ENCODE measurements at places on chromosomes 6 and 20.

DNA sequence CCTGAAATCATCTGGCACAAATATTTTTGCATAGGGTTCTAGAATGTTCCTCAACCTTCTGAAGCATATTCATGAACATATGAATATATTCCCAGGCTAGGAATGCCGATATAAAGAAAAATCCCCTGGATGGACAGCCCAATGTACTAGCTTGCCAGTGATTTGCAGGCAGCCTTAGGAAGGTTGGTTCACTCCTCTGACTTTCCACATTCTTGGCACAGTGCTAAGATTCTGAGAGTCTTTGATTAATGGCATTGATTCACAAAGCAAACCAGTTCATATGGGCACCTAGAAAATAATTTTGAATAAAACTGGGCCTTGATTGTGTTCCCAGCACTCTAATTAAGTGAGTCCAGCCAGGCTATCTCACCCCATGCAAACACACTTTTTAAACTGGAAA is 56.9 kb upstream of the ENPP4 start:
- DNase-seq: no peak

DNA sequence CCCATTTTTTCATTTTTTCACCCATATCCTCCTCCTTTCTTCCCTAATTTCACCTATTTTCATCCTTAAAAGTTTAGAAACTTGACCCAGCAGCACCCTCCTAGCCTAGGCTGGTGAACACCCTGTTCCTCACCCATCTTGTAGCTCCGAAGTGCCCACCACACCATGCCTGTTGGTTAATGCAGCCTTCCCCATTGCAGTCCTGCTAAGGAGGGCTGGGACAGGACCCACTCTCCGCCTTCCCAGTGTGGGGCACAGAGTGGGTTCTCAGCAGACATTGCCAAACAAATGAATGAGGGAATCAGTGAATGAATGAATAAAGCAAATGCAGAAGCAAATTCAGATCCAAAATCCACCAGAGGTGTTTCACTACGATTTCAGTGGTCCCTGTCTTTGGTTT is 45.7 kb downstream of the CTCFL start:
- no peak for DNase-seq

DNA sequence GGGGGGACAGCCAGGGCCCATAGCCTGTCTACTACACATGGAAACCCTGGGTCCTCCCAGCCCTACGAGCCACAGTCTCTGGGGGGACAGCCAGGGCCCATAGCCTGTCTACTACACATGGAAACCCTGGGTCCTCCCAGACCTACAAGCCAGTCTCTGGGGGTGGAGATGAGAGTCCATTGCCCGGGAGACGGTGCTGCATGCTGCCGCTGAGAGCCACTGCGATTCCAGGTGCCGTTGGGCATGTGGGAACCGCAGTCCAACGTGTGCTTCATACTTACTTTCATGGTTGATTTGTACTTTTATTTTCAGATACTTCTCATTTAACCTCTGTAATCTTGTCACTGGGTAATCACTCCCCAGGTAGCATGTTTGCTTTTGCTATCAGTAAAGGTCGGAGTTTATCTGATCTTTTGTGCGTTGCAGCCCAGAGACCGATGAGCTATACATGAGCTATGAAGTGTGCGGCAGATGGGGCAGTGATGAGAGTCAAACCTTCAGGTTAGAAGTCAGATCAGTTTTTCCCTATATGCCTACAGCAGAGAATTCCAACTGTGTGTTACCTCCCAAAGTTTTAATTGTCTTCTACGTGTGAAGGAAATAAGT is 58.2 kb downstream of the SMOC2 start:
- no peak for DNase-seq

DNA sequence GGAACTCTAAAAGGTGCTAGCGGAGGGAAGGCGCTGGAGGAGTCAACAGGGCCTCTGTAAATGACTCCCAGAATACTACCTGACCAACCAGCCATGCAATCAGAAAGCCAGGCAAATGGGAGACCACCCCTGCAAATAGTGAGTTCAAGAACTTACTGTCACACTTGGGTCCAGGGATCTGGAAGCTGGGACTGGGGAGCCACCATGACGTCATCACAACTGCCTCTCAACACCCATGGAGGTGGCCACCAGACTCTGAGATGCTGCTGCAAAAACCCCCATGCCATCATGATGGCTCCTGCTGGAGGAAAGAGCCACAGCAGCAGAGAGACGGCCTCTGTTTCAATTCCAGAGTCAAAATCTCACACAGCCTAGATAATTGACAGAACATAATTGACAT is 8.5 kb upstream of the PDYN start:
- no peak for DNase-seq

GRCh38 chr6:121847806-121848522 is 412.5 kb downstream of the GJA1 start:
- DNase-seq: no peak

DNA sequence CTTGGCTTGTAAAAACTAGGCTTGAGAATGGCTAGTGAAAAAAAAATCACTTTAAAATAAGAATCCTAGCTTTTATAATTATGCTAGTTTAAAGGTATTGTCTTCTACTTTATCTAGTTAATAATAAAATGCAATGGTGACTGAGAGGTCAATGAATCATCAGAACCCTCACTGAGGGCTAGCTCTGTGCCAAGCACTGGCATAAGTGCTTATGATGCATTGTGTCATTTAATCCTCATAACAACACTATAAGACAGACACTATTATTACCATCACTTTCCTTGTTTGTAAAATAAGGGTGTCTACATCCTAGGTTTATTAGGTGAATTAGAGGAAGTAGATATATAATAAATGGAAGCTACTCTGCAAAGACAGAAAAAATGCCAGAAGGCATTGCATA is 144.3 kb downstream of the F13A1 start:
- DNase-seq: no peak

DNA sequence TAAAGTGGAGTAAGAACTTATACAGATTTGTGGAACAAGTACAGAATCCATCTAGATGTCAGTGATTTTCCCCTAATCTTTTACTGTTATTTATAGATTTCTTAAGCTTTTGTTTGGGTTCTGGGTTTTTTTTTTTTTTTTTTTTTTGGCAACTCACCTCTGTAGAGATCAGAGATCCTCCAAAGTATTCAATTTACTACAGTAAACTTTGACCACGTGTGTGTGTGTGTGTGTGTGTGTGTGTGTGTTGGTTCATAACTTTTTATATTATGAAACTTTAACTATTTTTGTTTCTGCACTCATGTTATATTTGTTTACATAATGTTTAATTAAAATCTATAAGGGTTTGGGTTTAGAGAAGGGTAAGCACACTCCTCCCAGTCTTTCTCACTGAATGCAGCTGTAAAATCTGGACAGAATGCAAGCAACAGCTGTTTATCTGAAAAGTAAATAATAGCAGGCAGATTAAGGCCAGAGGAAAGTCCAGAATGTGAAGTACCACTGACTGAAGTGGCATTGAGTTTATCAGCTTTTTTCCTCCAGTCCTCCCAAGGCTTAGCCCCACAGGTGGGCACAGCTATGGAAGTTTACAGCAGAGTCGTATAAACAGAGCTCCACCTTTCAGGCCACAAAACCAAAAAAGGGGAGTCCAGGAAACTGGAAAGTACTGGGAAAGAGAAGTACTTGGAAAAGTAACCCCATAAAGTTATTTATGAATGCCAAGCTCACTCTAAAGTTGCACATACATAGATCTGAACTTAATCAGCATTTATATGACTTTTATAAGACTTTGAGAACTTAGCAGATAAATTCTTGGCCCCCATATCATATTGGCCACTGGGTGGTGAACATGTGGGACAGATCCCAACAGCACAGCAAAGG is 43.0 kb upstream of the CD2AP start:
- DNase-seq: no peak

DNA sequence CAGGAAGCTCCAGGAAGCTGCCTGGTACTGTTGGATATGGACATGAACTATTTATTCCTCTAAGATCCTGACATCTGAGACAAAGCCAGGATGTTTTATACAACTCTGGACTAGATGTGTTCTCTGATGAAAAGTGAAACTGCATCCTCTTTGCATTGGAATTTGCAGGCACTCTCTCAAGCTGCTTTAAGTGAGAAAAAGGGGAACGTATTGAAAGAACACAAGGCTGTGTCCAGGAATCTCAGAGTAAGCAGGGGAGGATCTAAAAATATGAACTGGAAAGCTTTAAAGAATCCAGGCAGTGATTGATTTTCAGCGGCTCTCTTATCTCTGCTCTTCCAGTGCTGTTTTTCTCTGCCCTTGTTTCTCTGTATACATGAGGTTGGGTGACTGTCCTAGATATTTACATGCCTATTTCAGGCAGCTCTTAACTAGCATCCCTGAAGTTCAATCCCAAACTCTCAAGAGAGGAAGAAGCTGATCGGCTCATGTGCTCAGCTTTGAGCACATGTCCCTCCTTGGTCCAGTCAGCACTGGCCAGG is 193.8 kb downstream of the PLCB4 start:
- no peak for DNase-seq

DNA sequence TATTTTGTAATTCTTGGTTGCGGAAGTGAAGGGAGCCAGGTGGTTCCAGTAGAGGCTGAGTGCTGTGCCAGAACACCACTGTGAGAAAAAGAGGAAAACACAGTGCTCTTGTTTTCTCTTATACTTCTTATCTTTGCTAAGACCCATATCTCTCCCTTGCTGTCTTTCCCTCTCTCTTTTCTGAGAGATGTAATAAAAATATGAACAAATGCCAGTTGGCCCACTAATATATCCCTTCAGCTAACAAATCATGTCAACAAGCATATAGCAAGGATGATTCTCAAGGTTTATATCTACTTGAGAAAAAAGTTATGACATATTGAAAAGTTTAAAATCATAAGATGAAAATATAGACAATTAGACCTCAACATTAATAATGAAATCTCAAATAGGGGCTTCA is 758.3 kb downstream of the HDGFL1 start:
- no peak for DNase-seq

DNA sequence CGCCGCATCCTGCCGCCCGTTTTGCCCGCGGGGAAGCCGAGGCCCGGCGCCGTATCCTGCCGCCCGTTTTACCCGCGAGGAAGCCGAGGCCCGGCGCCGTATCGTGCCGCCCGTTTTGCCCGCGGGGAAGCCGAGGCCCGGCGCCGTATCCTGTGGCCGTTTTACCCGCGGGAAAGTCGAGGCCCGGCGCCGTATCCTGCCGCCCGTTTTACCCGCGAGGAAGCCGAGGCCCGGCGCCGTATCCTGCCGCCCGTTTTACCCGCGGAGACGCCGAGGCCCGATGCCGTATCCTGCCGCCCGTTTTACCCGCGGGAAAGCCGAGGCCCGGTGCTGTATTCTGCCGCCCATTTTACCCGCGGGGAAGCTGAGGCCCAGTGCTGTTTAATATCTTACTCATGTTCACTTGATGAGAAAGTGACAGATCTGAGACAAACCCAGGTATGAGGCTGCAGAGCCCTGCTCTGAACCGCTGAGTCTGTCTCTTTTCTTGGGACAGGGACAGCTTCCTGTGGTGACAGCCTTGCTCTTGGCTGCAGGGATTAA is 129.4 kb downstream of the CDH26 start:
- DNase-seq: no peak

GRCh38 chr6:44064089-44064947 is 62.9 kb downstream of the MRPL14 start:
- DNase-seq: no peak

GRCh38 chr6:100906325-100906724 is 25.2 kb upstream of the ASCC3 start:
- no peak for DNase-seq

- DNase-seq: no peak
Observed at GRCh38 chr20:3068075-3068474, 3.3 kb upstream of the OXT start.

DNA sequence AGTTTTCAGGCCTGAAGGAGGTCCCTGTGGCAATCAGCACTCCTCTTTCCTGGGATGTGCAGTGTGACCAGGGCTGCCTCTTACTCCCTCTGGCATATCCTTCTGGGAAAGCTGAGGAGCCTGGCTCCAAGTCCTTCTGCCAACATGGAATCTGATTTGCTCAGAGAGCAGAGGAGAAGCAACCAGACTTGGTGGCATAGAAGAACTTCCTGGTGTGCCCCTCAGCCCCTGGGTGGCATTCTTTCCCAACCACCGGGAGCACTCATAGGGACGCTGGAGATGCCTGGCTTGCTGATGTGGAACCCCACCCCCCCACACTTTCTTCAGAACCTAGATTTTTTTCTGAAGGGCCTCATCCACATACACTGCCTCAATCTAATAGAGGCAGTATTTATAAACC is 107.6 kb upstream of the TRAF3IP2 start:
- DNase-seq: no peak

DNA sequence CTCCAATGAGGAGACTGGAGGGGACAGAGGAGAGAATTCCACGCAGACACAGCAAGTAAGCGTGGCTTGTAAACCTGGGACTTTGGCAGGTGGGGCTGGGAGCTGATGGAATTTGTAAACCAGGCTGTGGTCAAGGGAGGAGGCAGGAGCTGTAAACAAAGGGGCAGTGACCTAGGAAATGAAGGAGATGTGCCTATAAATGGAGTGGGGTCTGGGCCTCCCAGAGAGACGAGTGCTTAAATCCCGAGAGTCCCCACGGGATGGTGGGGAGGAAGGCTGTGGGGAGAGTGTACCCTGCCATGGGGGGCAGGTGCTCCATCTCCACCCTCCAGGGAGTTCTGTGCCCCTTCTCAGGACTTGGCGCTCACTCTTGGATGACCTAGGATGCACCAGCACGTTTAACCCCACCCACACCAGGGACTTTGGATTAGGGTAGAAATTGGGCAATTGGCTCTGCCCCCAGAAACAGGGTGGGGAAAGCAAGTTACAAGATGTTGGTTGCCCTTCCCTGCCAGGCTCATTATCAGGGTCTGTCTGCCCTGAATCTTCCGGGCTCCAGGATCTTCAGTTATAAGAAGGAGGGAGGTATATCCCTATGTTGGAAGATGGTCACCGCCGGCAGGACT is 4.0 kb upstream of the DHX16 start:
- DNase-seq: no peak

GRCh38 chr20:58017231-58017969 is 211.1 kb downstream of the ANKRD60 start:
- peak; percentile 58 for DNase-seq

DNA sequence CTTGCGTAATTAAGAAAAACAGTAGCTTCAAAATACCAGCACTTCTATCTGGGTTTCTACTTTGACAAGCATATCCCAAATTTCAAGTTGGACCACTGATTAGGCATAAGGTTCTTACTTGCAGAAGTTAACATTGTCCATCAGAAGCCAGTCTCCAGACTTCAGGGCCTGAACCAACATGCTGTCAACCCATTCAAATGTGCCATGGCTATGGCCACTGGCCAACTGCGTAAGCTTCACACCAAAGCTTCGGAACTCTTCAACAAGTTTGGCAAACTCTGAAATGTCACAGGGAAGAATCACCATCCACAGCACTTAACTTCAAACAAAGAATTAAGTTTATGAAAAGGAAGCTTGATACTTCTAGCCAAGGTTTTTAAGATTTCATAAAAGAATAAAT is 78.0 kb upstream of the LYRM2 start:
- no peak for DNase-seq

GRCh38 chr6:25833136-25833535 is 1.3 kb upstream of the SLC17A1 start:
- DNase-seq: no peak

DNA sequence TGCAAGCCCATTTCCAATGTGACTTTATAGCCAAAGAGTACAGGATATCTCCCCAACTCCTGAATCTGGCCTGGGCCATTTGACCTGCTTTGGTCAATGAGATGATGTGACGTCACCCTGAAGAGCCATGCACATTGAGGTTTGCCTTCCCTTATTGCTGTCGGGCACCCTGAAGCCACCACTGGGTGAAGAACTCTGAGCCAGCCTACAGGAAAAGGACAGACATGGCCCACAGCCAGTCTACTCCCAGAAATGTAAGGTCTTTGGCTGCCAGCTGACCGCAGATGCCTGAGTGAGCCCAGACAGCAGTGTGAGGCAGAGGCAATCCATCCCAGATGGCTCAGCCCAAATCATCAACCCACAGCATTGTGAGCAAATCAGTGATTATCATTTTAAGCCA is 3.7 kb upstream of the SYNDIG1 start:
- DNase-seq: no peak

All from Panc1 (cell line).